ENCODE measurements at places on chromosomes 7 and 10.

DNA sequence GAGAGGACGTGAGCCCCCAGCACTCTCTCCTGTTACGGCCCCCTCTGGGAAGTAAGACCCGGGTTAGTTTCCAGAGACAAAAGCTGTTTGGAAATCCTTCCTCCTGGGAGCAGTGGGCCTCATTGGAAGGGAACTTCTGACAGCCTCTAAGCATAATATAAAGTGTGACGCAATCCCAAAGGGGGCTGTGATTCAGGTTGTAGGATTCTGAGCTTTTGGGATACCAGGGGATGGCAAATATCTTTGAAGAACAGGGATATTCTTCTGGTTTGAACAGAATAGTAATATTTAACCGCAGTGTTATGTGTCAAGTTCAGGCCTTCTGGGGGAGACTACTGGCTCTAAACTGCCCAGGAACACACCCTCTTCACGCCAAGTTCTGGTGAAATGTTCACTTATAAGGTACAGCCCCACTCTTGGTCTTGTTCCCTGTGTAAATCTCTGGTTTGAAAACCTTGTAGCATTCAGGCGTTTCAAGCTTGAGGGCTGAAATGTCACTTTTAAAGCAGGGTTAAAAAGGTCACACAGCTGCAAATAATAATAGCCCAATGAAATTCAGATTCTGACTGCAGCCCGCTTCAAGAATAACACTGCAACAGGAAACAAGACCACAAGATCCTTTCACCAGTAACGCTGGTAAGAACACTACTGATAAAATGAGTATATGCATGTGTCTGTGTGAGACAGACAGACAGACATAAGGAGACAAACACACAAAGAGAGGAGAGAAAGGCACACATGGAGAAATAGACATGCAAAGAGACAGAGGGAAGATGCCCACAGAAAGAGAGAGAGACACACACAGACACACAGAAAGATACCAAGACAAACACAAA is 69.0 kb downstream of the CREB5 start:
- DNase-seq = no peak

DNA sequence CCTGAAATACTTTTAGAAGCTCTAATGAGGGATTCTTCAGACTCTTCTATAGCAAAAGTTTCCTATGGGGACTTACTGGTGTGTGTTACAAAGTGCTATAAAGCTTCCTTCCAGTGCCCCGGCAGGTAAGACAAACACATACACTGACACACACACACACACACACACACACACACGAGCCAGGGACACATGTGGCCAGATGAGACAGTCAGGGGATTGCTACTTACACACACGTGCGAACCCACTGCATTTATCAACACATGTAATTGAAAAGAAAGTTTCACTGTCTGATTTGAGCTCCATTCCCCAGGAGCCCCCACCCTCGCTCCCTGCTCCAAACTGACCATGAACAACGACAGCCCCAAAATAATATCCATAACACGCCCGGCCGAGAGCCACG is 119.8 kb downstream of the PRPF18 start:
- DNase-seq = no peak

- no peak for DNase-seq
These were observed 22.6 kb upstream of the INPP5A start for GRCh38 chr10:132514821-132515520.

GRCh38 chr10:100122780-100123179 is 41.1 kb upstream of the CPN1 start:
- DNase-seq = no peak

DNA sequence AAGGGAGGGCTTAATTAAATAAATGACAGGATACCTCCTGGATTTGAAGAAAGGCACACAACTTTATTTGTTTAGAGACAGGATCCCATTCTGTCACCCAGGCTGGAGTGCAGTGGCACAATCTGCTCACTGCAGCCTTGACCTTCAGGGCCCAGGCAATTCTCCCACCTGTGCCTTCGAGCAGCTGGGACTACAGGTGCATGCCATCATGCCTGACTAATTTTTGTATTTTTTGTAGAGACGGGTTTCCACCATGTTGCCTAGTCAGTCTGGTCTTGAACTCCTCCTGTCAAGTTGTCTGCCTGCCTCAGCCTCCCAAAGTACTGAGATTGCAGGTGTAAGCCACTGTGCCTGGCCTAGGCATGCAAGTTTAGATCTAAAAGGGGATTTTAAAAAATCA is 272.7 kb upstream of the MBL2 start:
- DNase-seq = no peak

GRCh38 chr10:126551202-126551601 is 119.3 kb downstream of the C10orf90 start:
- no peak for DNase-seq

- no peak for DNase-seq
These were observed 1067.5 kb upstream of the C7orf33 start for GRCh38 chr7:147523056-147523455.

DNA sequence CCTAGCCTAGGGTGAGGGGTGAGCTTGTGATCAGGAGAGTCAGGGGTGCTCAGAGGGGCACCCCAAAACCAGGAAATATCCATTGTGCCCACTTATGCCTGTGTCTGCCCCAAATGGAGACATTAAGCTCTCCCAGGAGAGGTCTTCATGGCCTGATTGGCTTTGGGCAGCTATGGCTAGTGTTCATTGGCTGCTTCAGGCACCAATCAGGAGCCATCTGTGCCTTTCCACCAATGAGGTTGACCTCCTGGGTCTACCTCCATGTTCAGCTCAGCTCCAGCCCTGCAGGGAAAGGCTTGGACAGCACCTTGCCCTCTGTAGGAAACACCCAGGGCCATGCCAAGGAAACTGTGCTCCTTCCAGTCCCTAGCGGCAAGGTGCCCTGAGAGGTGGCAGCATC is 23.9 kb upstream of the HSPB1 start:
- DNase-seq = no peak

DNA sequence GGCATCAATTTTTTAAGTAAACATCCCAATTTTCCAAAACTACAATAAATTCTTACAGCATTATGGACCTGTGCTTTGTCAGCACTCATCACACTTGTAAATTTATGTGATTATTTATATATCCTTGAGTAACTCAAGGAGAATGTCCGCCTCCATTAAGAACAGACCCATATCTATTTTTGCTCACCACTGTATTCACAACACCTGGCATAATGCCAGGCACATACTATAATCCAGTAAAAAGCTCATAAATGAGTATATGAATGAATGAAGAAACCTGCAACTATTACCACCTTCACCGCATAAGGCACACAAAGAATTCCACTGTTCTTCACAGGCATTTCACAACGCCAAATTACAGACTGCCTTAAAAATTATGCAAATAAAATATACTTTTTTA is 46.9 kb downstream of the MINDY3 start:
- no peak for DNase-seq

DNA sequence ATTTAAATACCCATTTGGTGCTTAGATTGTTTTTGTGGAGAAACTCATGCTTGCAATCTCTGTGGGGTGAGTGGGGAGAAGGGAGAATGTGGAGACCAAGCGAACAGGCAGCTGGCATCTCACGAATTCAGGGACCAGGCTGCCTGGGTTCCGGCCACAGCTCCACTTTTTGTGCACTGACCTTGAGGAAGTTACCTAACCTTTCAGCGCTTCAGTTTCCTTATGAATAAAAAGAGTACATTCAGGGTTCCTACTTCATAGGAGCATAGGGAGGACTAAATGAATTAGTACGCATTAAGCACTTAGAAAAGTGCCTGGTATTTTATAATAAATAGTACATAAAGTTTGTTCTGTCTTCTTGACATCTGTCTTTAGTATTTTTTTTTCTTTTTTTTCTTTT is 72.5 kb downstream of the PRTFDC1 start:
- no peak for DNase-seq

GRCh38 chr10:26863351-26864076 is 2.8 kb upstream of the ABI1 start:
- DNase-seq = no peak

- no peak for DNase-seq
These were observed at the start of gene TMEM229A for GRCh38 chr7:124032369-124033094. TMEM229A (minus strand) TSS chr7:124033067; CDS start chr7:124033003, 64 bp downstream.

DNA sequence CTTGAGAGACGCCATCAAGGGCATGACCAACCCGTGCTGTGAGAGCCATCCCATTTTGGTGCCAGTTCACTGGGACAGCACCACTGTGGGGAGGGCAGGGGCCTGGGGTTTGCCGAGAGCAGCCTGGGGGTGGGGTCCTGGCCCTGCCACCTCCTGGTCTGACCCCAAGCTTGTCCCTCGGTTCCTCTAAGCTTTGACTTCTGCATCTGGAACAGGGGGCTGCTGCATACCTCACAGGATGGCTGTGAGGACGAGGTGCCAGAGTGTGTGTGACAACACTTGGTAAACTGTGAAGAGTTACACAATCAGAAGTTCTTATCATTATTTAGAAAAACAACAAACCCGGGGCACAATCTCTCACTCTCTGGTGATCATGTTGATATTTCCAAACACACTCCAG is 89.9 kb downstream of the CRTAC1 start:
- DNase-seq = no peak

DNA sequence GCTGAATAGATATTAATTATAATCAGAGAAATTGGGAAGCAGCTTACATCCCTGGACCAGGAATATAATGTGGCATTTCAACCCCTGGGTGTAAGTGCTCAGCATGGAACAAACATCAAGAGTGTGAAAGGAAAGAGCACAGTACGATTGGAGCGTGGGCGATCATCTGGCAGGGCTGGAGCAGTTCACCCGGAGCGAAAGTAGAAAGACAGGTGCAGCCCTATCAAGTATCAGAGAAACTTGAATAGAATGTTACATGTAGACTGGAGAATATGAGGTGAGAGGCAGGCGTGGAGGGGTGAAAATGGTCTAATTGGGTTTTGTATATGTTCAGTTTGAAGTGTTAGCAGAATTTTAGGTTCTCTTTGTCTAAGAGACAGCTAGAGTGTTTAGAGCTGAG is 303.0 kb downstream of the MDFIC start:
- DNase-seq = no peak

- DNase-seq = no peak
These were observed 11.9 kb downstream of the FLNC start for GRCh38 chr7:128841921-128842673.

DNA sequence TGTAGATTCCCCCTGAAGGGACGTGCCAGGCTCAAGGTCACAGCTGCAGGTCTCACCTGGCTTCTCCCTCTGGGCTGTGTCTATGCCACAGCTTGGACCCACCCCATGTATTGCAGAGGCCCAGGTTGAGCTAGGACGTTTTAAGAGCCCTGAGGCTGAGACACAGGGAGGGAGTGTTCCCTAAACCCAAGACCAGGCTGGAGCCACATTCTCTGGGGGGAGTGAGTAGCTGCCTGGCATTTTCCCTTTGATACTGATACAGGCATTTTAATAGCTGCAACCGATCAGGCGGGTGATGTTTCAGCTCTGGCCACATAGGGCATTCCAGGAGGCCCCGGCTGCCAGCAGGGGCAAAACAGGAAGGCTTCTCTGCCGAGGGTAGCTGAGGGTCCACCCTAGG is 13.4 kb downstream of the COL13A1 start:
- DNase-seq = no peak

GRCh38 chr10:12387561-12388210 is 38.3 kb downstream of the CAMK1D start:
- no peak for DNase-seq

DNA sequence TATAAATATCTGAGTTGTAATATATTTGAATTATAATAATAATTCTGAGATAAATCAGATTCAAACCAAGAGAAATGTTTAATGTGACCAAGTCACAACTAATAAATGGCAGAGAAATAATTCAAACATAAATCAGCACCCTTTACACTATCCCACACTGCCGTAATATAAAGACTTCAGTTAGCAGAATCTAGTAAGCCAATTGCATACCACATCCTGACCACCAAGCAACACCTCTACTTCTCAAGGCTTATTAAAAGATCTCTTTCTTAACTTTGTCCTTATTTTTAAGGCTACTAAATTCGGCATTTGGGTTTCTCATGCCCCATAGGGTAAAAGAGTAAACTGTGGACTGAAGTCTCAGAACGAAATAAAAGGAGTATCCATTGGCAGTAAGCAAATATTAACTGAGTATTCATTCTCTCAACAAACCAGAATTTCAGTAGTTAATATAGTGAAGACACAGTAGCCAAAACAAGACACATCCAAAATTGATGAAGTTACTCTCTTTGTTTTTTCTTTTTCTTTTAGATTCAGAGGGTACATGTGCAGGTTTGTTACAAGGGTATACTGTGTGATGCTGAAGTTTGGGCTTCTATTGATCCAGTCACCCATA is 14.8 kb downstream of the ACBD5 start:
- DNase-seq = no peak

DNA sequence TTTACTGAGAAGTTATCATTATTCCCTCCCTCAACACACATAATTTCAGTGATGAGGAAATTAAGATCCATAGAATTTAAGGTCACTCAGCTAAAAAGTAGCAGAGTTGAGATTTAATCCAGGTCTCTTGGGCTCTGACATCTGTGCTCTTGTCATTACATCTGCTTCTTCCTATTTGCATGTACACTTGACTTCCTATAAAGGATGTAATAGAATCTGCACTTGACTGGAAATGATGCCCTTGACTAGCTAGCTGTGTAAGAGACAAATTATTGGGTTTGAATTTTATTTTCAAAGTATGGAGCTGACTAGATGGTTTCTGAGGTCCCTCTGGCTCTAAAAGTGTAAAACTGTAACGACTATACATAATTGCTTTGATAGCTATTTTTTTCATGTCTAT is 59.5 kb downstream of the AGK start:
- DNase-seq = no peak

- DNase-seq = no peak
These were observed 69.1 kb upstream of the FOXP2 start for GRCh38 chr7:114345494-114345893.

DNA sequence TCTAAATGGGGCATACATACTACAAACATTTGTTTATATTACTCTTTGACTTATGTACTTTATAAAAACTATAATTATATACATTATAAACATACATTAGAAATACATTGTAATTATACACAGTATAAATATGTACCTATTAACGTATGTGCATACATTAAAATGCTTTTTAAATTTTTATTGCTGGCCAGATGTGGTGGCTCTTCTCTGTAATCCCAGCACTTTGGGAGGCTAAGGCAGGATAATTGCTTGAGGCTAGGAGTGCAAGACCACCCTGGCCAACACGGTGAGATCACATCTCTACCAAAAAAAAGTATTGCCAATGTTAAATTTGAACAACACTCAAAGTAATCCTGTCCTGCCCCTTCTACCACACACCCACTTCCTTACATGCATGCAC is 1037.0 kb downstream of the GRM8 start:
- no peak for DNase-seq

DNA sequence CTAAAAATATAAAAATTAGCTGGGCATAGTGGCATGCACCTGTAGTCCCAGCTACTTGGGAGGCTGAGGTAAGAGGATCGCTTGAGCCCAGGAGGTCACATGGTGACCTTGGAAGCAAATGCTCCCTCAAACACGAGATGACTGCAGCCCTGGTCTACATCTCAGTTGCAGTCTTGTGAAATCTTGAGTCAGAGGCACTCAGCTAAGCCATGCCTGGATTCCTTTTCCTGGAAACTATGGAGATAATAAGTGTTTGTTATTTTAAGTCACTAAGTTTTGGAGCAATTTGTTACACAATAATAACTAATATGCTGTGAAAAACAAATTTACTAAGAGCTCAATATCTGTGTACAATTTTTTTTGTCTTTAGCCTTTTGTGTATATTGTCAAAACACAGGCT is 284.3 kb upstream of the KAT6B start:
- DNase-seq = no peak

- no peak for DNase-seq
These were observed 9.1 kb upstream of the ZYX start for GRCh38 chr7:143372070-143372469.

- no peak for DNase-seq
These were observed 203.0 kb downstream of the COBL start for GRCh38 chr7:51113560-51113959.

- DNase-seq = no peak
These were observed 8.5 kb upstream of the ZNF22 start for GRCh38 chr10:44992070-44992731.
